Globus pallidus (tissue), 1 donor: ENCODE measurements at places on chromosomes 16 and 17.

GRCh38 chr16:87457709-87458423 is 35.0 kb downstream of the ZCCHC14 start:
- no peak for DNase-seq

- DNase-seq, result no peak
Observed at GRCh38 chr16:8808613-8809353, 11.1 kb downstream of the PMM2 start.

DNA sequence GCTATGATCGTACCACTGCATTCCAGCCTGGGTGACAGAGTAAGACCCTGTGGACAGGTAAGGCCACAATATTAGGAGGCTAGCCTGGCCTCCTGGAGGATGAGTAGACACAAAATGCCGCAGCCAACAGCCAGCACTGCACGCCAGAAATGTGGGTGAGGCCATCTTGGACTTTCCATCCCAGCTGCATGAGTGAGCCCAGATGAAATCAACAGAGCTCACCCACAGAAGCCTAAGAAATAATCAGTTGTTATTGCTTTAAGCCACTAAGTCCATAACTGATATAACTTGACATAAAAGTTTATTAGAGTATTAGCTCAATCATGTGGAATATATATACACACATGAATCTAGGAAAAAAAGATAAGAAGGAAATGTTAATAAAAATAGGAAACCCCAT is 101.7 kb downstream of the CDYL2 start:
- DNase-seq, result no peak

- no peak for DNase-seq
Observed at GRCh38 chr17:65627891-65628643, 66.6 kb upstream of the AXIN2 start.

DNA sequence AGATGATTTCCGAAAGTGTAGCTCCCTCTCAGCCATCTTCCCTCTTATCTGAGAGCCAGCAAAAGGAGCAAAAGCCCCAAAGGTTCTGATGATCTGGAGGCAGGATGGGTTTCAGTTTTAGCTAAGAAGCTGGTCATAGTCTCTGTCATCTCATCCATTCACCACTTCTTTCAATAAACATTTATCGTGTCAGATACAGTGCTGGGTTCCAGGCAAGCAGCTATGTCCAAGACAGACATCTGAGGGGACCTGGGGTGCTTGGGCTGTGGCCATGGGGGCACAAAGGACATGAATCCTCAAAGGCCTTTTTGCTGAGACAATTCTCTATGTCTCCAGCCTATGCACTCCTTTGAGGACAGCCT is 1.0 kb upstream of the ETV4 start:
- no peak for DNase-seq

GRCh38 chr17:60311186-60311585 is 80.7 kb downstream of the USP32 start:
- DNase-seq, result no peak

GRCh38 chr17:39916918-39917317 is 1.5 kb downstream of the GSDMB start:
- no peak for DNase-seq

GRCh38 chr17:43603321-43603720 is 57.2 kb upstream of the ETV4 start:
- DNase-seq, result no peak

GRCh38 chr17:76446449-76447231 is 6.3 kb downstream of the UBE2O start:
- no peak for DNase-seq

GRCh38 chr17:2965621-2966595 is 97.5 kb downstream of the OR1D5 start:
- no peak for DNase-seq

GRCh38 chr17:17236295-17237025 is 508 bp downstream of the FLCN start:
- DNase-seq, result peak; percentile 37

- no peak for DNase-seq
Observed at GRCh38 chr16:52308051-52308450, 238.9 kb downstream of the TOX3 start.

- no peak for DNase-seq
Observed at GRCh38 chr16:10751291-10751697, 7.7 kb downstream of the NUBP1 start.
